ENCODE measurements at places on chromosomes 7 and 10.

DNA sequence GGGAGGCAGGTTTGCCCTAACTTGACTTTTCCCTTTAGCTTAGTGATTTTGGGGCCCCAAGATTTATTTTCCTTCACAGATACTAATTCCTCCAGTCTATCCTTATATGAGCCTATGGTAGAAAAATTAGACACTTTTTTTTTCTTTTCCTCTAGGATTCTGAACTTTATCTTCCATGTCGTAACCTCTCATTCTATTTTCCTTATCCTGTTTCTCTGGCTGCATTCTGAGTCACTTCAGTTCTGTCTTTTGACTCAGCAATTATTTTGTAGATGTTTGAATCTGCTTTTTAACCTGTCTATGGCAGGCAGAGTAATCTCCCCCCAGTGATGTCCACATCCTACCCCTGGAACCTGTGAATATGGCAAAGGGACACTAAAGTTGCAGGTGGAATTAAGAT is 7.1 kb upstream of the NOD1 start:
- DNase-seq: no peak

DNA sequence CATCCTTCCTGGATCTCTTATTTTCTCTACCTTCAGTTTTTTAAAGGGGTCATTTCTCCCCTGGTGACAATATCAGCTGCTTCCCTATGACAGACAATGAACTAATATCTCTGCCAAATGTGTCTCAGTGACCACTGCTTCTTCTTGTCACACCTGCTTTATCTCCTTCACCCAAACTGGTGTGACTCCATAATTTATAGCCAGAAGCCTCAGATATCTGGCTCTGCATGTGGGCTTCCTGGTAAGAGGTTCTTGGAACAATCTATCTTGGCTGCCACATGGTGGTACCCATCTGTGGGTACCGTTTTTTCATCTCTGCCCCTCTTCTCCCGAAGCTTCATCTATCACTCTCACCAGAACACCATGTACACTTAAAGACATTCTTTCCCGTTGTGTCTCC is 37.0 kb downstream of the CPVL start:
- DNase-seq: no peak

GRCh38 chr7:108528183-108528712 is 2.3 kb upstream of the PNPLA8 start:
- DNase-seq: no peak

DNA sequence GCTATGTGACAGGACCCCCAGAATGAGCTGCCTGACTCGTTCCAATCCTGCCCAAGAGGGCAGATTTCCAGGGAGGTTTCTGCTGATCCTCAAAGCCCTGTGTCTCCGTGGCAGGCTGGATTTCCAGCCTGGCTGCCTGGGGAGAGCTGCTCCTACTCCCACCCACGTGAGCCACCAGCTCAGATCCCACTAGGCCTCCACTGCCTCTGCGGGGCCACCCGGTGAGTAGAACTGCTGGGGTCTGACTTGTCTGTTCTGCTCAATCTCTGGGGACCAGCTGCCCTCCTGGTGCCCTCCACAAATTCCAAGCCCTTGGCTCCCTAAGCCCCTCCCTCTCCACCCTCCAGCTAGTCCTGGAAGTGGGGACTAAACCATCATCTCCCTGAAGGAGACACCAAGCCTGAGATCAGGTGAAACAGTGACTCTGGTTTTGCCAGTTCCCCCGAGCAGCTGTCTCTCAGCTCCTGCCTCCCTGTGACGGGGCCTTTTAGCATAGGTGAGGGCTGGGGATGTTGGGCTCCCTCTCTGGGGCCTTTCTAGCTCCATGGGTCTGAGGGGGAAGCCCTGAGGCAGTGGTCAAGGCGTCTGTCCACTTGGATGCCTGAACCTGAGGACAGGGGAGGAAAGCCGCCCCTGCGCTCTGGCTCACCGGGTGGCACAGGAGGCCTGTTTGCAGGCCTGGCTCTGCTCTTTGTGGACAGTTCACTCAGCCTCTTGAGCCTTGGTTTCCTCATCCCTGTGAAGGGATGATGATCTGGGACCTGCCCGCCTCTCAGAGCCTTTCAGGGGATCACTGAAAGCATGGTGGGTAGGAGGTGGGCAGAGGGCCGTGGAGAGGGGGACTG is 5.6 kb downstream of the FAM241B start:
- no peak for DNase-seq

GRCh38 chr7:104367926-104368325 is 39.5 kb downstream of the LHFPL3 start:
- DNase-seq: no peak

DNA sequence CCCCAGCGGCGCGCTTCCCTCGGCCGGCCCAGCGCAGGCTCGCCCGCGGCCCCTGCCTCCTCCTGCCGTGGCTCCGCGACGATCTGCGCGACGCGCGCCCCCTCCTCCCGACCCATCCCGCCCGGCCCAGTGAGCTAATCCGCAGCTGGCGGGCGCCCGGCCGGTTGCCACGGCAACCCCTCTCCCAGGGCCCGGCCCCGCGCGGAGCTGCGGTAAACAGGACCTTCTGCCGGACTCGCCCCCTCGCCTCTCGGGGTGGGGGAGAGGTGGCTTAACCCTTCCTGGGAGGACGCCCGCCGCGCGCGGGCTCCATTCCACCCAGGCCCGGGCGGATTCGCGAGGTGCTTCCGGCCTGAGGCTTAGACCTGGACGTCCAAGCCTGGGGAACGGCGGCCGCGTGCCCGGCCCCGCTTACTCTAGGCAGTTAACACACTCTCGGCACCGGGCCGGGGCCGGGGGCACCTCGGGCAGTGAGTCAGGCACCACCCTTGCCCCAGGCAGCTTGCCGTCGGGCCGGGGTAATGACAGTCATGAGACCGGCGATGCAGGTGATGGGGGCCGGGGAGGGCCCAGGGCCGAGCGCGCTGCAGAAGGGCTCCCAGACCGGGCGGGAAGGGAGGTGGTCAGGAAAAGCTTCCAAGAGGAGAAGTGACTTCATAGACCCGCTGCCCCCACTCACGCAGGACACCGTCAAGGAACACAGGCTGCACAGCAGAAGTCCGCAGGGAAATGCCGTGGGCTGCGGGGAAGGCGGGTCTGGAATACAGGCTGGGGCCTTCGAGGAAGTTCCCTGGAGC is at the start of gene DENND2A:
TSS of gene DENND2A (minus strand) at position 87 of the 797 bp plus-strand sequence. CDS start 38,416 bp downstream, outside the sequence.
- no peak for DNase-seq

DNA sequence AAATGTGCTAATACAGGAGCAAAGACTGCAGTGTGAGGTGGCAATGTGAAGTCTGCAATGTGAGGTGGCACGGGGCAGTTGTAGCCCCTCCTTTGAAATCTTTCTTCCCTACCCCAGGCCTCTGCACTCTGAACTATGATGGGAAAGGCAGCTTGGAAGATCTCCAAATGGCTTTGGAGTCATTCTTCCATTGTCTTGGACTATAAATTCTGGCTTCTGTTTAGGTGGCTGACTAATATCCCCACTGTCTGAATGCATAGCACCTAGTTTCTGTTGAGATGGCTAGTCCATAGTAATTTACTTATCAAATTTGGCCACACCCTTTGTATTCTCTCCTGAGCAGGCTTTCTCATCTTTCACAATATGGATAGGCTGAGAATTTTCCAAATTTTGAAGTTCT is 175.0 kb downstream of the CFTR start:
- DNase-seq: no peak
